NCI-H1436 (cell line): ENCODE measurements at places on chromosomes 1 and 21.

- no peak for DNase-seq
Observed at GRCh38 chr21:45769294-45769693, 125.8 kb downstream of the PCBP3 start.

- DNase-seq, result no peak
Observed at GRCh38 chr1:15089258-15089992, 64.1 kb upstream of the TMEM51 start.

GRCh38 chr21:33109574-33110339 lies 39.8 kb downstream of the OLIG1 start:
- no peak for DNase-seq

DNA sequence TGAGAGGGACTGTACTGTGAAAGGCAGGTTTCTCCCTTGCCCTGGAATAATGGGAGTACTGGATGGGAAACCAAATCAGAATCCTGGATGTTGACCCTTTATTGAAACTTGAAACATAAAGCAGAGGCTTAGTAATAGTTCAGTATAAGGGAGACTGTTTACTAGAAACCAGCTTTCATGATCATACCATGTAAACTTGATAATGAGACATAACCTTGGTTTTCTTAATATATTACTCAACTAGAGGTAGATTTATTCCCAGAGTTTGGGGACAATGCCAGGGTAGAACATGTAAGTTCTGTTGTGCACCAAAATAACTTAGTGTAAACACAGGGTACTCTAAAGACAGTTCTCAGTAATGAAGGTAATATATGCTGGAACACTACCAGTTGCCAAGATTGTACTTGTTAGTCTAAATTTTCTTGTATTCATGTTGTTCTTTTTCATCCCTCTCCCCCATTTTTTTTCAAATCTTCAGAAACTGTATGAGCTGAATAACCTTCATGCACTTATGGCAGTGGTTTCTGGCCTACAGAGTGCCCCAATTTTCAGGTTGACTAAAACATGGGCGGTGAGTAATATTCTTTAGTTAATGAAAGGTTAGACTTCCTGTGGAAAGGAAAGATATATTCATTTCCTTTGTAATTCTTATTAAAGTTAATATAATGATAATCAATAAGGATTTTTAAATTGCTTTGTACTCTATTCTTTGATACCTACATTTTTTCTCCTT lies 49.6 kb downstream of the ANGPTL1 start:
- no peak for DNase-seq

DNA sequence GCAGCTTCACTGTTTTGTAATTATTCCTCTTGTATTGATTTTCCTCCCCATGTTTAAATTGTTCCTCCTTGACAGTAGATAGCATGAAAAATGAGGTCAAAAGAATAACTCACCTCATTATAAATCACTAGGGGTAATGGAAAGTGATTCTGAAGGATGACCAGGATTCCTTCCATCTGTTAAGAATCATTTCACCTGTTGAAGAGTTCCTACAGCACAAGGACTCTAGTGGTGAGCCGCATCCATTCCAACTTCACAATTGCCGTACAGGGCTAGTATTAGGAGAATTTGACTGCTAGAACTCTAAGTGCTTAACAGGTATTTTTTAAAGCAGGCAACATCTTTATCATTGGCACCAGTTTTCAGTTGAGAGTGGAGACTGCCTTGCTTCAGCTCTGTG lies 13.7 kb downstream of the PPP1R12B start:
- no peak for DNase-seq

GRCh38 chr1:9374748-9375341 lies 82.2 kb downstream of the SPSB1 start:
- DNase-seq, result no peak

DNA sequence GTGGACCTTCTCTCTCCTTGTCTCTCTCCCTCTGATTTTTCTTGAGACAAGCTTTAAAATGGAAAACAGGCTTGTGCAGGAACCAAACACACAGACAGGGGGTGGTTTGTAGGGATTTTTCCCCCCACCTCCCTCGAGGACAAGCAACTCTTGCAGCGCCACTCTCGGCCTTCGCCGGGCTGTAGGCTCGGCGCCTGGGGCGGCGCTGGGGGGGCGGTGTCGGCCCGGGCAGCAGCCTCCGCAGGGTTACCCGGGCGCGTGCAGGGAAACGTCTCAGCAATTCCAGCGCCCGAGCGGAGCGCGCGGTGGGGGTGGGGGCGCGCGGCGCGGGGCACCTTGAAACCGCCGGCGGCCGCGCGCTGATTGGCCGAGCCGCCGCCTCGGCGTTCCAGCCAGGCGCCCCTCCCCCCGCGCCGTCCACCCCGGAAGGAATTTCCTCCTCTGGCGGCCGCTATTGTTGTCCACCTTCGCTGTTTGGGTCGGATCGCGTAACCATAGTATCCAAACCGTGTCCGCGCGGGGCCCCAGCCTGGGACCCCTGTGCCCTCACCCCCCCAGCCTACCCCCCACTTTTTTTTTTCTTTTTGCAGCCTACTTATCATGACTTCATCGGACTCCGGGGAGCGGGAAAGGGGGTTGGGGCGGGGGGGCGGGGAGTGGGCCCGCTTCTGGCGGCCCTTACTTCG lies 59.8 kb upstream of the ACOT11 start:
- peak; percentile 82 for DNase-seq

GRCh38 chr1:181107711-181108110 lies 19.2 kb downstream of the IER5 start:
- DNase-seq, result no peak

DNA sequence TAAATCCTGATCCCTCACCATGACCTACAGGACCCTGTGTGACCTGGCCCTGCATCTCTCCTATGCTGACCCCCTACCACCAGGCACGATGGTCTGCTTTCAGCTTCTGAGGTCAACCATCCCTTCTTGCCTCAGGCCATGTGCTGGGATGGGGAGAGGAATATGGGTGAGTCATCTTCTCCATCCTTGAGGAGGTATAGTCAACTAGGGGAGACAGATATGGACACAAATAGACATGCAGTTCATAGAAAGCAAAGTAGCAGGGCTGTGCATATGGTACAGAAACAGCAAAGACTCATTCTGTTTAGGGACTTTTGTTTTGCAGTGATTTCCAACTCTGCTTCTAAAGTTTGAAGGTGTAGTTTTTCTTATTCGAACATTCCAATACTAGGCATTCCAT lies 250.8 kb upstream of the FGGY start:
- DNase-seq, result no peak

- no peak for DNase-seq
Observed at GRCh38 chr1:109542657-109543056, 3.0 kb downstream of the GPR61 start.

- no peak for DNase-seq
Observed at GRCh38 chr1:64480999-64481772, 11.3 kb downstream of the CACHD1 start.

DNA sequence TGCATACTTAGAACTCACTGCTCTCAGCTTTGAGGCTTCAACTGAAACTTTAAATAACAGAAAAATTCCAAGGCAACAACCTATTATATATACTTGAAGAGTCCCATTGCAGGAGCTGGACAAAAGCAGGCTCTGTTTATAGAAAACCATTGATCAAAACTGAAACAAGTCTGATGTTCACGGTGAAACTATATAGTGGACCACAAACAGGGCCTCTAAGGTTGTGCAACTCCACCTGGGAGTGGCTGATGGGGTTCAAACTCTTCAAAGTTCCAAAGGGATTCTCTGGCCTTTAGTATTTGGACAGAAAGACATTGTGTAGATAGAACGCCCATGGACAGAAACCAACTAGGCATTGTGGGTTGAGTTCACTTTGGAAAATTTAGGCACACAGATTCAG lies 140.3 kb downstream of the ZC3H11B start:
- DNase-seq, result no peak

DNA sequence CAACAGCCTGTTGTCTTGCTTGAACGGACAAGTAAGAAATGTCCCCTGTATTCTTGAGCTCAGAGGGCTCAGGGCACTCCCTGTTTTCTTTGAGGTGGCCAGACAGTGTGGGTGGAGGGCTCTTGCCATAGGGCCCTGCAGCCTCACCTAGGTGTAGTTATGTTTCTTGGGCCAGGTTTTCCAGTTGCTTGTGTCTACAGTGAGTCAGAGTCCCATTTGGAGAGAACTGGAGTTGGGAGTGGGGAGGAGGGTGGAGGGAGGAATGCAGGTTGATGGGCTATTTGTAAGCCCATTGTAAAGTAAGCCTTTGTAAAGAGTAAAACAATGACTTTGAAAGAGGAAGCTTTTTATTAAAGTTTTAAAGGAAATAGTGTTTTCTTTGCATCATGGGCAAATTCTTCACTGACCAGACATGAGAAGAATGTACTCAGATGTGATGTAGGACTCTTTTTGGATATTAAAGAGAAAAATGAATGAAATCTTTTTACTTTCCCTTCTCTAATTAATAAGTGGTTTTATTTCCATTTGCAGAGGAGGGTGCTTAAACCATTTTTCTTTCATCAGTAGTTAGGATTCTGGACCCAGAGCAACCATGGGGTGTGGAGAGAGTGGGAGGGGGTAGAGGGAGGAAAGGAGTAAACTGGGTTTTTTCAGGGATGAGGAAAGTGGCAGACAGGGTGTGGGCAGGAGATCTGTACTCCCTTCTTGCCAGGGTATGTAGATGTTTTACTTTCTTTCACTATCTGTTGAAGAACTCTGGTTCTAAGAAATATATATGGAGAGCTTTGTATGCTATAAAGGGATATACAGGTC lies 45.1 kb upstream of the MACF1 start:
- no peak for DNase-seq

GRCh38 chr1:26833432-26834405 lies 7.2 kb downstream of the ZDHHC18 start:
- DNase-seq, result no peak

GRCh38 chr1:79877086-79877485 lies 870.6 kb upstream of the ADGRL4 start:
- DNase-seq, result no peak

DNA sequence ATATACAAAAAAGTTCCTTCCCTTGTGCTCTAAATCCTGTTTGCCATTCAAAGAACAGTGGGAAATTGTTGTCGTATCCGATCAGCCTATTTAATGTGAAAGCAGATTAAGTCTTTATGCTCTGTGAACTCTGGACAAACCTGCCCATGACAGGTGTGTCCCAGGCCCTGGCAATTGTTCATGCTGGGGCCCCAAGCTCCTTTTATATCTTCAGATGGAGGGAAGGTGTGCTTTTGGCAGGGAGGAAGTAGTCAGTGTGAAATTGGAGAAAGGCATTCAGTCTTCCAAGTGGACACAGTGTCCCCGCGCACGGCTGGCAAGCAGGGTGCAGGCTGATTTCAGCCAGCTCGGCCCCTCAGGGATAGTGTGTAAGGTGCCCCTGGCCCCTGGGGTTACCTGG lies 135.1 kb upstream of the F3 start:
- DNase-seq, result no peak

DNA sequence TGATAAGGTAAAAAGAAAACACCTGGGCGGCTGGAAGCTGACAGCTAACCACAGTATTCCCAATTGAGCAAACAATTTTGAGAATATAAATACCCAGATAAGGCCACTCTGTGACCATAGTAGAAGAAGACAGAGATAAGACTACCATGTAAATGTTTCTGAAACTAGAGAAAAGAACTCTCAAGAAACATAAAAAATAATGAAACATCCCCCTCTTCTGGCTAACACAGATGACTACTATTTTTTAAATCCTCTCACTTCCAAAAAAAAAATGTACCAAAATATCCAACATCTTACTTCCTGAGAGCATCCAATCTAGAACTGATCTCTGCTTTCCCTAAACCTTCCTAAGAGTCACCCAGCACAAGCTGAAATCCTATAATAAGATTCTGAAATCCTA lies 125.9 kb downstream of the HFM1 start:
- DNase-seq, result no peak

GRCh38 chr1:72847651-72848050 lies 565.3 kb upstream of the NEGR1 start:
- no peak for DNase-seq

GRCh38 chr1:33435096-33435820 lies 4.4 kb upstream of the PHC2 start:
- peak; percentile 19 for DNase-seq

DNA sequence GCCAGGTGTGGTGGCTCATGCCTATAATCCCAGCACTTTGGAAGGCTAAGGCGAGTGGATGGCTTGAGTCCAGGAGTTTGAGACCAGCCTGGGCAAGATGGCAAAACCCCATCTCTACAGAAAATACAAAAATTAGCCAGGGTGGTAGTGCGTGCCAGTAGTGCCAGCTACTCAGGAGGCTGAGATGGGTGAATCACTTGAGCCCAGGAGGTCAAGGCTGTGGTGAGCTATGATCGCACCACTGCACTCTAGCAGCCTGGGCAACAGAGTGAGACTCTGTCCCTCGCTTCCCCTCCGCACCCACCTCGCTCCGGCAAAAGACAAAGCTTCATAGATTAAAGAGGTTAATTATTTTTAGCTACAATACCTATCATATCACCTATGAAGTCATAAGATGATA lies 100.0 kb downstream of the HHAT start:
- DNase-seq, result no peak

GRCh38 chr1:78519446-78519845 lies 28.7 kb downstream of the PTGFR start:
- DNase-seq, result no peak

DNA sequence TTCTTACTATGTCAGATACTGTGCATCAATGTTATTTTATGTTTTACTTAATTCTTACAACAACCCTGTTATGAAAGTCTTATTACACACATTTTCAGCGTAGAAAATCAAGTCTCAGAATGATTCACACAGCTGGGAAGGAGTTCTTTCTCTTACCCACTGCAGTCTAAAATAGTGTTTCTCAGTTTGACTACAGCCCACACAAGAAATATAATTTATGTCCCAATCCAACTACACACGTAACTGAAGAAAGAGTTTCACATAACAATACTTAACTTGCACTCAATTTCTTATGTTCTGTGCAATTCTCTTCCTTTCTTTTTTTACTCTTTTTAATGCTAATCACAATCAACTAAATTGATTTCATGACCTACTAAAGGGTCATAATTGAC lies 252.8 kb upstream of the ADGRL2 start:
- no peak for DNase-seq

GRCh38 chr1:15953791-15954241 lies 22.1 kb downstream of the ZBTB17 start:
- DNase-seq, result peak; percentile 93

GRCh38 chr1:25914074-25914995 lies 8.1 kb upstream of the STMN1 start:
- no peak for DNase-seq

DNA sequence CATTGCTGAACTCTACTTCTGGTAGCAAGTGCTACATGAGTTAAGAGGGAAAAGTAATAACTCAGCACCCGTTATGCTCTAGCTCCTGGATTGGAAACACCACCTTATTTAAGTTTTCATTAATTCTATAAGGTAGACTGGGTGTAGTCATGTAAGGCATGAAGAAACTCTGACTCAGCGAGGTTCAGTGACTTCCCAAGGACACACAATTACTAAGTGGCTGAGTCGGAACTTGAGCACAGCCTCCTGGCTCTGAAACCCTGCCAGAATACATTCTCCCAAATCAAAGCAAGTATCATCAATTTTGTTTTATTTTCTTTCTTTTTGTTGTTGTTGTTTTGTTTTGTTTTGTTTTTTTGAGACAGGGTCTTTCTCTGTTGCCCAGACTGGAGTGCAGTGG lies 29.1 kb upstream of the SCCPDH start:
- DNase-seq, result no peak

GRCh38 chr1:153312570-153313186 lies at the start of gene PGLYRP3:
Gene PGLYRP3, minus strand, starts transcription at chr1:153312952. Its CDS starts 2,287 bp downstream, at chr1:153310665.
- no peak for DNase-seq

GRCh38 chr1:243963571-243963970 lies 87.5 kb upstream of the ZBTB18 start:
- no peak for DNase-seq

- no peak for DNase-seq
Observed at GRCh38 chr1:97986041-97987005, 65.5 kb upstream of the DPYD start.
